ENCODE measurements at places on chromosomes 4 and X.
A peak's percentile ranks its signal among the peaks of the same experiment; 100 is the strongest.

- no peak for DNase-seq
Observed at GRCh38 chrX:103063191-103063845, 653 bp downstream of the BEX1 start.

DNA sequence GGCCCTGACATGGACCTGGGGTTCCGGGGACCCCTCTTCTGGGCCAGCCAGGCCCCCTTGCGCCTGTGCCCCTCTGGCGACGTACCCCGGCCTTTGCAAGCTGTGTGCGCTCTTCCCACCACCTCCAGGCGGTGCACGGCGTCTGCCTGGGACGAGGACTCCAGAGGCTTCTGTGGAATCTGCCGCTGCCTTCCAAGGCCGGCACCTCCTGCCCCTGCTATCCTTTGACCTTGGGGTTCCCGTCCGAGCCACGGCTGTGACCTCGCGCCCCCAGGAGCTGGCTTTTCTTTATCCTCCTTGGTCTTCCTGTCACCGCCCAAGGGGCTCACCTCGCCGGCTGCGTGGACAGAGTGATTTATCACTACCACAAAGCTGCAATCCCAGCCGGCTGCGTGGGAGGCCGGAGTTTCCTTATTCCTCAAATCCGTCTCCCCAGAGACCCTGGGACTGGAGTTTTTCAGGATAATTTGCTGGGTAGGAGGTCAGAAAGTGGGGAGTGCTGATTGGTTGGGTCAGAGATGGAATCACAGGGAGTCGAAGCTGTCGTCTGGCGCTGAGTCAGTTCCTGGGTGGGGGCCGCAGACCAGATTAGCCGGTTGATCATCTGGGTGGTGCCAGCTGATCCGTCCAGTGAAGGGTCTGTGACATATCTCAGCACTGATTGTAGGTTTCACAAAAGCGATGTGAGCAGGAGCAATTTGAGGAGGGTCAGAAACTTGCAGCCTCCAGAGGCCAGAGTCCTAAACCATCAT lies 19.8 kb upstream of the PLCXD1 start:
- no peak for DNase-seq

DNA sequence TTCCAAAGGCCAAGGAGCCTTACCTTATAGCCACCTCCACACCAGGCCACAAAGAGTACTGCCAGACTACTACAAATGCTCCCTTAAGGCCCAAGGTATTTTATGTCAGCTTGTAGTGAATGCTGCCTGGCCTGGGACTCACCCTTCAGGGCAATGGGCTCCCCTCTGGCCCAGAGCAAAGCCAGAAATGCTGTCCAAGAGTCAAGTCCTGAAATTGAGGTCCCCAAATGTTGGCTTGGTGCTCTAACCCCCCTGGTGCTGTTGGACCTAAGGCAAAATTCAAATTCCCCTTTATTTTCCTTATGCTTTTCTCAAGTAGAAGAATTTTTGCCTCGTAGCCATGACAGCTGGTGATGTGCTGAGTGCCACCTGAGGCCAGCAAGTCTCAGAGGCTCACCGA lies 1354.3 kb upstream of the DIAPH2 start:
- DNase-seq = no peak

DNA sequence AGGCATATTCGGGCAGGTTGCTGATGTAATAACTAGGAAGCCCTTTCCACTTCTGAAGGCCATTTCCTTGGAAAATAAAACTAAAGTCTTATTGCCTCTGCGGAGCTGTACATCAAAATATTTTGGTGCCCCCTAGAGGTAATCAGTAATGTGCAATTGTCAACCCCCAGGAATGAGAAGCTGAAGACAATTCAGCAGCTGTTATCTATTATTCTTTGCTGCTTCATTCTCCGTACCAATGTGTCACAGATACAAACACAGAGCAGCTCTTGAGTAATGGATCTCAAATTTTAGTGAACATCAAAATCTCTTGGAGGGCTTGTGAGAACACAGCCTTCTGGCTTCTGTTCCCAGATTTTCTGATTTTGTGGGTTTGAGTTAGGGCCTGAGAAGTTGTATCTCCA lies 3.5 kb upstream of the SLIT2 start:
- no peak for DNase-seq

GRCh38 chr4:57040510-57040909 lies 61.8 kb downstream of the POLR2B start:
- no peak for DNase-seq

DNA sequence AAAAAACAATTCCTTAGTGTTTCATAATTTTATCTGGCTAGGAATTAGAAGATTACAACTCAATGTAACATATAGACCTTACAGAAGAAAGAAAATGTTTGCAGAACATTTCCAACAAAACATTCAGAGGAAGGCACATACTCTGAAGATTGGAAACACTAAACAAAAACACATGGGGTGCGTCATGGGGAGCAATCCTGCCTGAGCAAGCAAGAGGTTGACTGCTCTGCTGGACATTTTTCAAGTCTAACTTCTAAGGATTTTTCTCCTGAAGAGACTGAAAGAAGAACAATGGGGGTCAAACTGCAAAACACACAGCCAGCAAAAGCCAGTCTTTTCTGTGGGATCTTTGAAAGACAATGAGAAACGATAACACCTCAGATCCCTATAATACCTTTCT lies 182.8 kb downstream of the GUCY2F start:
- no peak for DNase-seq

DNA sequence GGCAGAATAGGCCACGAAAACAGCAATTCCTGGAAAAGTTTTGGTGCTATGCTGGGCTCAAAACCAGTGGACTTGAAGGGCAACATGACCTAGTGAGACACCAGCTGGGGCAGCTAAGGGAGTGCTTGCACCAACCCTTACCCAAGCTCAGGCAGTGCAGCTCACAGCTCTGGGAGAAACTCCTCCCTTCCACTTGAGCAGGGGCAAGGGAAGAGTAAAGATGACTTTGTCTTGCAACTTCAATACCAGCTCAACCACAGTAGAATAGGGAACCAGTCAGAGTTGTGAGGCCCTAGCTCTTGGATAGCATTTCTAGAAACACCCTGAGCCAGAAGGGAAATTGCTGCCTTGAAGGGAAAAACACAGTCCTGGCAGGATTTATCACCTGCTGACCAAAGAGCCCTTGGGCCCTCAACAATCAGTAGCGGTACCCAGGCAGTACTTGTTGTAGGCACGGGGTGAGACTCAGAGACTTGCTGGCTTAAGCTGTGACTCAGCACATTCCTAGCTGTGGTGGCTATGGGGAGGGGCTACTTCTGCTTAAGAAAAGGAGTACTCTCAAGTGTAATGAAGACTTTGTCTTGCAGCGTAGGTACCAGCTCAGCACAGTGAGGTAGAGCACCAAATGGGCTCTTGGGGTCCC lies 19.7 kb upstream of the ABCG2 start:
- DNase-seq = no peak

DNA sequence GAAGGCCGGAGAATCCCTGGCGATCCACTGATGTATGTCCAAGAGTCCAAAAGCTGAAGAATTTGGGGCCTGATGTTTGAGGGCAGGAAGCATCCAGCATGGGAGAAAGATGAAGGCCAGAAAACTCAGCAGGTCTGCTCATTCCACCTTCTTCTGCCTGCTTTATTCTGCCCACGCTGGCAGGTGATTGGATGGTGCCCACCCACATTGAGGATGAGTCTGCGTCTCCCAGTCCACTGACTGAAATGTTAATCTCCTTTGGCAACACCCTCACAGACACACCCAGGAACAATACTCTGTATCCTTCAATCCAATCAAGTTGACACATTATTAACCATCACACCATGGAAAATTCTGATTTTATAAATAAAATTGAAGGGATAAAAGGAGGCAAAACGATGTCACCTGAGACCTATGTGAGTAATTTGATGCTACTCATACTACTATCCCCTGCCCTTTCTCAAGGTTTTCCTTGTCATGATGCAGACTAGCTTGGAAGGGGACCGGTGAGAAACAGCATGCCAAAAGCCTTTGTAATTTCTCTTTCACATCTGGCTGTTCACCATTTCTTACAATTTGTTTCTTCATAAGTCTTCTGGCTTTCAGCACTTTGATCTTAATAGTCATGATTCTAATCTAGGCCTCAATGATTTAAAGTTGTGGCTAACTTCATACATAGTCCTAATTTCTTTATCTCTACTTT lies 9.7 kb upstream of the PYURF start:
- DNase-seq = no peak

GRCh38 chr4:13597141-13597540 lies 30.4 kb downstream of the BOD1L1 start:
- DNase-seq = no peak

- DNase-seq = no peak
Observed at GRCh38 chr4:26039639-26040359, 125.8 kb downstream of the SMIM20 start.

DNA sequence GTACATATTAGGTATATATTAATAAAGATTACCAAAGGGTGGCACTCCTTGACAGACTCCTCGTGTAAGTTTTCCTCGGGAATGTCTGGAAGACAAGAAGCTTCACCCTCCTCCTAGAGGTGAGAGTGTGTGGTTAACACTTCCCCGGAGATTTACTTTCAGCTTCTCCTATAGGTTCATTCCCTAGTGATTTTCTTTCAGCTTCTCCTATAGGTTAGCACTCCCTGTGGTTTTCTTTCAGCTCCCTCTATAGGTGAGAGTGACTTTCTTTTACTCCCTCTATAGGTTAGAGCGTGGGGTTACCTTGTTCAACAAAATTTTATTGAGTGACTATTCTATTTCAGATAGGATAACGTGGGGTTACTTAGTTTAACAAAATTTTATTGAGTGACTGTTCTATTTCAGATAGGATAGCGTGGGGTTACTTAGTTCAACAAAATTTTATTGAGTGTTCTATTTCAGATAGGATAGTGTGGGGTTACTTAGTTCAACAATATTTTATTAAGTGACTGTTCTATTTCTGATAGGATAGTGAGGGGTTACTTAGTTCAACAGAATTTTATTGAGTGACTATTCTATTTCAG lies 106.0 kb upstream of the PLAC1 start:
- DNase-seq = no peak

DNA sequence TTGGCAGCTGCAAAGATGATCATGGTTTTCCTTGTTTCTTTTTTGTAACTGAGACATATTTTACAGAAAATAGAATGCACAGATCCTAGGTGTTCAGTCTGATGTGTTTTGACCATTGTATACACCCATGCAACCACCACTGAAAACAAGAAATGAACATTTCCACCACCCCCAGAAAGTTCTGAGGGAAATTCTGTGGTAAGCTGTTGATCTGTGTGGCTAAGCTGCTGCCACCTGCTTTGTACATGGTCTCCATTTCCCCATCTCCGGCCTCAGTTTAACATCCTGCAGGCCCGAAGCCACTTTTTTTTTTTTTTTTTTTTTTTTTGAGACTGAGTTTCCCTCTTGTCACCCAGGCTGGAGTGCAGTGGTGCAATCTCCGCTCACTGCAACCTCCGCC lies 65.3 kb downstream of the NYX start:
- peak; percentile 49 for DNase-seq

- no peak for DNase-seq
Observed at GRCh38 chr4:140099983-140100382, 54.0 kb downstream of the MAML3 start.

DNA sequence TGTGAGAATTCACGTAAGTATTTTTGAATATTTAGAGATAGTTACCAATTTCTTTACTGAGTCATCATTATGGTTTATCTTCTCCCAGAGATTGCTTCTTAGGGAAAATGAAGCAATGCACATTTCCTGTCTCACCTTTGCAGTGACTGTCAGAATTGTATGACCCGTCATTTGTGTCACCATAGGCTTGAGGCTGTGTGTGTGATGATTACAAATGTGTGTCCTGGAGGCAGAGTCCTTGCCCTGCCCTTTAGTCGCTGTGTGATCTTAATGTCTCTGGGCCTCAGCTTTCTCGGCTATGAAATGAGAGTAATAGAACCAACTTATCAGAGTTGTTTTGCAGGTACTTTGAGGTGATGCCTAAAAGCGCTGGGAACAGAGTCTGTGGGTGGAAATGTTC lies 13.9 kb downstream of the HCCS start:
- DNase-seq = no peak

DNA sequence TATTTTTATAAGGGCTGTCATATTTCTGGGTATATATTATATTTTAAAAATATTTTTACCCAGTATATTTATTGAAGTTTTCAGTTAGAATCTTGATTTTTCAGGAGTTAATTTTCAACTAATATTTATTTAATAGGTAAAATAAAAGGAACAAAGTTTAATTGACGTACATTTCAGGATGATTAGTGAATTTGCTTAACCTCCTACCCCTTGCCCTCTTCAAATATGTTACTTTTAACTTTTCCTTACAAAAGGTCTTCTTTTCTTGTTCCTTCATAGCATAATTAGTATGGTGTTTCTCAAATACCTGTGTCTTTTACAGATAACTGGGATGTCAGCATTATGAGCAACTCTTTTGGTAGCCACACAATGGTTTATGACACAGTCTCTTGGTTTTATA lies 24.8 kb upstream of the MSMO1 start:
- no peak for DNase-seq

GRCh38 chrX:95318882-95319281 lies 1365.8 kb upstream of the DIAPH2 start:
- no peak for DNase-seq

DNA sequence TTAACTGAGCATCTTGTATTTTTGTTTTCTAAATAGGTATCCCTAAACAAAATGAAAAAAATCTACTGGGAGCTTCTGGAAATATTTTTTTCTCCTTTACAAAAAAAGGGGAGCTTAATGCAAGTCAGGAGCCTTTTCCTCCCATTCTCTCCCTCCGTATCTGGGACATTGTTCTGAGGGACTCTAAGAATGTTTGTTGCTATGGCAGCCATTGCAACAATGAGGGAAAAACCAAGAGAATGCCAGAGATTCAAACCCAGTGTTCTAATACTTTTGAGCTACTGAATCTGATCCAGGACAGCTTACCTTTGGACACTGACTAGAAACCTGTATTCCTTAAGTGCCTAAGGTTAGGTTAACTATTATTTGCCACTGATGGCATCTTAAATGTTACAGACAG lies 485.7 kb upstream of the HS3ST1 start:
- DNase-seq = no peak

All from GM12878 (cell line).